ENCODE measurements at places on chromosomes 13 and 19.

GRCh38 chr19:49851456-49852259 lies 699 bp downstream of the PTOV1 start:
- no peak for DNase-seq

GRCh38 chr13:85538957-85539356 lies 260.3 kb downstream of the SLITRK6 start:
- DNase-seq: no peak

DNA sequence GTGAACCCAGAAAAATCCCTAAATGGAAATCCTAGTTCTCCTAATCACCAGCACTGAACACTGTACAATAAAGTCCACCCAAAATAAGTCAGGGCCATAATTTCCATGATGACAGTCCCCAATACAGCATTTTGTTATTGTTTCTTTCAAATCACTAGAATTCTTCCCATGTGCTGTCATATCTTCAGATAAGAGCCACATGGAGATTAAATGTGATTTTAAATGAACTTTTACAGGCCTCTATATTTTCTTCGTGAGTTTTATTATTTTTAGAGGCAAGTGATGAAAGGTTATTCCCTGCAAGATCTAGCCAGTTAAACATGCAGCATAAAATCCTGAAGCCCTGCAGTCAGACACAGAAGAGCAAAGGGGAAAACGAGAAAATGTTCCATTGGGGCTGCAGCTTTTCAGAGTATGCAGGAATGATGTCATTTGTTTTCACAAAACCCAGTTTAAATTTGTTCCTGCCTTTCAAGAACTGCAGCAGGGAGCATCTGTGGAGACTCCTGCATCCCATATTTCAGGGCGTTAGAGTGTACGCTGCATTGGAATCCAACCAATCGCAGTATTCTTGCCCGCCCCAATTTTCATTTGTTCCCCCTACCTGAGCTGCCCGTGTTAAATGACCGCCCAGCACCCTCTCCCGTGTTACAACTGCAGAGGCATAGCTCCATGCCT lies 167.2 kb upstream of the KLF12 start:
- DNase-seq: no peak

- no peak for DNase-seq
Observed at GRCh38 chr19:30565636-30566035, 193.5 kb downstream of the ZNF536 start.

DNA sequence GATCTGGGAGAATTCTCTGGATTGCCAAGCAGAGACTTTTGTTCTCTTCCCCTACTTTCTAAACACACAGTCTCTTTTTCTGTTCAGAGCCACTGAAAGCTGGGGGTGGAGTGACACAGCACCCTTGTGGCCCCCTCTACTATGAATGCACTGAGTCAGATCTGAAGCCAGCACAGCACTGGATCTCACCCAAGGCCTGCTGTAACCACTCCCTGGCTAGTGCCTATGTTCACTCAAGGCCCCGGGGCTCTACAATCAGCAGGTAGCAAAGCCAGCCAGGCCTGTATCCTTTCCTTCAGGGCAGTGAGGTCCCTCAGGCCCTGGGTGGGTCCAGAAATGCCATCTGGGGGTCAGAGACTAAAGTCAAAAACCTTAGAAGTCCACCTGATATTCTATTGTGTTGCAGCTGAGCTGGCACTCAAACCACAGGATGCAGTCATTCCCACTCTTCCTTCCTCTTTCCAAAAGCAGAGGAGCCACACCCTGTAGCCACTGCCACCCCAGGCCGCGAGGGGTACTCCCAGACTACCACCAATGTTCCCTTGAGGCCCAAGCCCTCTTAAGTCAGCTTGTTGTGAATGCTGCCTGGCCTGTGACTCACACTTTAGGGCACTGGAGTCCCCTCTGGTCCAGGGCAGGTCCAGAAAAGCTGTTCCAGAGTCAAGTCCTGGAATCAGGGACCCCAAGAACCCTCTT lies 110.1 kb upstream of the RXFP2 start:
- no peak for DNase-seq

DNA sequence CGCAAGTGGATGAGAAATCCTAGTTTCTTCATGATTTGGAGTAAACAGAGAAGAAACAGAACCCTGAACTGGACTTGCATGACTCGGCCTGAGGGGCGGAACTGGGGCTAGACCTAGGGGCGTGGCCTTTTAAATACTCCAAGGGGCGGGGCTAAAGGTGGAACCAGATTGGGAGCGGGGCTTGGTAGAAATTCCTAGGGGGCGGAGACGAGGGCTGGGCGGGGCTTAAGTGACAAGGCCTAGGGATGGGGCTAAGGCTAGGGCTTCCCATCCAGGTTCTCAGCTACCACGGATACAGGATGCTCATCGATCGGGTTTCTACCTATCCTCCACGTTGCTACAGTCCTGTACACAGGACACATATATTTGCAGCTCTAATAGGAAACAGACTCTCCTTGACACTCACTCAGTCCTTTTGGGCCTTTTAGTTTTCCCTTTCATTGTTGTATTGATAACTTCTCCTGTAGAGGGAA lies 372 bp upstream of the ZNF699 start:
- peak; percentile 92 for DNase-seq

DNA sequence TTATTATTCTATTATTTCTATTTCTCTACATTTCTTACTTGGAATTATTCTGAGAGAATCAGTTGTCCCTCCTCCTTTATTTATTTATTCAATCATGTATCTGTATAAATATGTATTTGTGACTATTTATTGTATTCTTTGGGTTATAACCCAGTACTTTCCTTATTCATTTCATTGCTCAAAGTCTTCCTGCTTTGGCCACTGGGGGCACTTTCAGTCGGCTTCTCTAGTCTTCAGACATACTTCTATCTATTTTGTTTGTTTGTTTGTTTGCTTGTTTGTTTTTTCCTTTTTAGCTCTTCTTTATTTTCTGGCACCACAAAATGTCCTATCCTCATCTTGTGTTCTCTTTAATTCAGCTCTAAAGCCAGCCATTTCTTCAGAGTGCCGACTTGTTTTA lies 260.4 kb downstream of the NALCN start:
- no peak for DNase-seq

DNA sequence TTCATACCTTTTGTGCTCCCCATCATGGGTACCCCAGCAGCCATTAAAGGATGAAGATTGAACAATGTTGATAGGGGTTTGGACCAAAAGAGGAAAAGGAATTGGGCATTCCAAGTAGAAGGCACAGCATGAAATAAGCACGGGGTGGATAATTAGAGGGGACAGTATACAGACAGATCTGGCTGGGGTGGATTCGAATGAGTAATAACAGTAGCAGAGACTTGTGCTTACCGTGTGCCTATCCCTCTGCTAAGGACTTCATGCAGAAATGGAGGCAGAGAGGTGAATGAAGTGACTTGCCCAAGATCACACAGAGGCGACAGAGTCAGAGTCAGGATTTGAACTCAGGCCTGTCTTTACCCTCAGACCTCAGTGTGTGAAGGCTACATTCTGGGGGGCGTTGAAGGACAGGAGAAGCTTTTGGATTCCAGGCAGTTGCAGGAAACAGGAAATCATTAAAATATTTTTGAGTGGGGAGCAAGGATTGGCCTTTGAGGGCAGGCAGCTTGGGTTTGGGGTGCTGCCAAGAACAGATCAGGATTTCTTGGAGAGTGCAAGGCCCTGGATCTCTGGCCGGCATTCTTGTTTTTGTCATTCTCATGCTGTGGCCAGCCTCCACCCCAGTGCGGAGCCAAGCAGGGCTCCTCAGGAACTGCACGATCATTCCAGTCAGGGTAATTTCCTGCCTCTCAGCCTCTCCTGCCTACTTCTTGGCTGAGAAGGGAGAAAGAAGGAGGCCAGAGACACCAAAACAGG lies 18.7 kb downstream of the PAF1 start:
- no peak for DNase-seq

DNA sequence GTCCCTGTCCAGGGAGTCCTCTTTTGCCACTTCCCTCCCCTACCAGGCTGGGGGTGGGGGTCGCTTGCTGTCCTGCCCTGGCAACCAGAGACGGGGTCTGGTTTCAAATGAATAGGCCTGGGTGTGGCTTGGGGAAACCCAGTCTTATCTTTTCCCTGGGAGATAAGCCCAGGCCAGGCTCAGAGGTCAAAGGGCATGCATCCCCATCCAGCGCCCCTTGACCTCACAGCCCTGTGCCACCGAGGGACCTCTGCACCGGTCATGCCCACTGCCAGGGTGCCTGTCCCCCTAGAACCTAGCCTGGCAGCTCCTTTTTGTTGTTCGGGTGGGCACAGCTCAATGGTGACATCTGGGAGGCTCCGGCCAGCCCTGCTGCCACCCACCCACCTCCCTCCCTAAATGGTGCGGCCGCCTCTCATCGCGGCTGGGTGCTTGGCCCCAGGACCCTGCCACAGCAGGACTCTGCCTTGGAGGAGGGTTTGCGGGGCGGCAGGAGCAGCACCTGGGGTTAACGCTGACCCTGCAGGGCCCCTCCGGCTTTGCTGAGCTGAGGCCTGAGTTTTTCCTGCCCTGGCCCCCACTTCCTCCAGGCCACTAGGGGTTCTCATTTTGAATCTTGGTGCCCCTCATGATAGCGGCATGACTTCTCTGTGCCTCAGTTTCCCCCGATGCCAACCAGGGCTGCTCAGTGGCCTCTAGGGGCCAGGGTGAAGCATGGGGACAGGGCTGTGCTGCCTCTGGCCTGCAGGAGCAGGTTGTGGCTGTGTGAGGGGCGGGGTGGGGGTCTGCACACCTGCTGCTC lies 2.9 kb upstream of the CERS1 start:
- no peak for DNase-seq

DNA sequence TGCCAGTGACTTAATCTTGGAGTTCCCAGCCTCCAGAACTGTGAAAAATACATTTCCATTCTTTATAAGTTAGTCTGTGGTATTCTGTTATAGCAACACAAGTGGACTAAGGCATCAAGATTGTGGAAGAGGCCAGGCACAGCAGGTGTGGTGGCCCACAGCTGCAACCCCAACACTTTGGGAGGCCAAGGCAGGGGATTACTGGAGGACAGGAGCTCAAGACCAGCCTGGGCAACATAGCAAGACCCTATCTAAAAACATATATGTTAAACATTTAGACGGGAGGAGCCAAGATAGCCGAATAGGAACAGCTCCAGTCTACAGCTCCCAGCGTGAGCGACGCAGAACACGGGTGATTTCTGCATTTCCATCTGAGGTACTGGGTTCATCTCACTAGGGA lies 310.4 kb downstream of the FOXO1 start:
- DNase-seq: no peak

DNA sequence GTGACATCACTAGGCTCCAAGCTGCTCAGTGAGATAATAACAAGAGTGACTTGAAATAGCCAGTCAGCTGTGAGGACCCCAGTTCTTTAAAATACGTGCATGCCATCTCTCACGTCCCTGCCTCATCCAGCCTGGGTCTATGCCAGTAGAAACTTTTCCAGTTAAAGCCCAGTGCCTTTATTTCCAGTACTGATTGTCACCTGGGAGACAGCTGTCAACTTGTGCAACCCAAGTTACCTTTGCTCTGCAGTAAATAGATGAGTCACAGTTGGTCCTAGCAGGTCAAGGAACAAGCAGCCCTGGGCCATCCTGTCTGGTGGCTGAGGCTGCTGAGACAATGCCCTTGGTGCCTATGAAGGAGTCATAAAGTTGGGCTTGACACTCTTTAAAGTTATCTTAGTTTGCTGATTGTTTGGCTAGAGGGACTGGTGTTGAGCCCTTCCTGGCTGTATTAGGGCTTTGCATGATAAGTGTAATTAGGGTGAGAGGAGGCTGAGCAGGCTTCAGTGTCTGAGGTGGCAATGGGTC lies 228.7 kb downstream of the LACC1 start:
- no peak for DNase-seq

DNA sequence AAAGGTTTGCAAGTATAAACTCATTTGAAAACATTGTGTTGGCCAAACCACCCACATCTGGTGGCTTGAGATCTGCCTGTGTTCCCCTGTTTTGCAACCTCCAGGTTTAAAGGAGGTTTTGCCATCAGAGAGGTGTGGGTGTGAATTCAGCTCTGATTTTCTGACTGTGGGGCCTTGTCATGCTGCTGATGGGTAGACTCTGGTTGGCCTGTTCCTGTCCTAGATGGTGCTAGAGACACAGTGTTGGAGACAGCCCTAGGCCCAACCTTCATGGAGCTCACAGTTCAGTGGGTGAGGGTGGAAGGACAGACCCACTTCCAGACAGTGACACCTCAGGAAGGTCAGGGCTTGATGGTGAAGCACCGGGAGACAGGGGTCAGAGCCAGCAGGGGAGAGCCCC lies 7.5 kb downstream of the RAB4B start:
- no peak for DNase-seq

GRCh38 chr13:47415048-47415447 lies 518.2 kb upstream of the HTR2A start:
- no peak for DNase-seq

DNA sequence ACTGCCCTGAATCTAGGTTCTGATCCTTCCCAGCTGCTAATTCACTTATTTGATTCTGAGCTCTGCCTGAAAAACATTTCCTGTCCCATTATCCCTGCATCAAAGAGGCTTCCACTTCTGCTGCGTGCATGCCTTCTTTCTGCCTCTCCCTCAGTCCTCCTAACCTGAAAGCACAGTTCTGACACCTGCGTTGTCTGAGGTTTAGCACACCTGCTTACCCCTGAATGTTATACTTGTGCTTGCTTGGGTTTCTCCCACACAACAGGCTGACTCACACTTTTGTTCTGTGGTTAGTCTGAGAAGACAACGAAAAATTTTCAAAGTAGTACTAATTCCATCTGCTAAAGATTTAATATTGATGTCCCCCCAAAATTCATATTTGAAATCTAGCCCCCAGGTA lies 3.1 kb upstream of the SOHLH2 start:
- DNase-seq: no peak

- no peak for DNase-seq
Observed at GRCh38 chr13:65889368-65889767, 1340.8 kb downstream of the PCDH9 start.

- DNase-seq: no peak
Observed at GRCh38 chr19:53594811-53595509, 36.8 kb upstream of the DPRX start.

GRCh38 chr13:98300956-98301641 lies 124.0 kb upstream of the RNF113B start:
- no peak for DNase-seq

DNA sequence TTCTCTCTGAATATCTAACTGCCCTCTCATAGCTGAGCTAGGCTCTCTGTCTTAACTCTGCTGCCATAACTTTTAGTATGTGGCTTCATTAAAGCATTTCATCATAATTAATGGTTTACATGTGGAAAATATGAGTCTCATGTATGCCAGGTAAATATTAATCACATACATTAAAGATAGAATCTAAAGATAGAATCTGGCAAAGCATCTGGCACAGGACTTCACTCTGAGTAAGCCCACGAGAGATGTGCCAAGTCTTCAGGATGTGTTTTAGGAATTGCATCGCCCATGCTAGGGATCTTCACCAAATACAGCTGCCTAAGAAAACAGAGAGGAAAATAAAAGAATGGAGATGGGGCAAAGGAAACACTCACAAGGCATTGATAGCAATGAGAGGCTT lies 285.8 kb downstream of the DIAPH3 start:
- DNase-seq: no peak

GRCh38 chr13:29934531-29935308 lies 84.3 kb upstream of the UBL3 start:
- DNase-seq: no peak

- no peak for DNase-seq
Observed at GRCh38 chr19:17256130-17256529, 8.4 kb downstream of the USHBP1 start.

GRCh38 chr13:21889651-21890050 lies 218.8 kb downstream of the FGF9 start:
- no peak for DNase-seq
